ENCODE measurements at places on chromosomes 16 and 17.

DNA sequence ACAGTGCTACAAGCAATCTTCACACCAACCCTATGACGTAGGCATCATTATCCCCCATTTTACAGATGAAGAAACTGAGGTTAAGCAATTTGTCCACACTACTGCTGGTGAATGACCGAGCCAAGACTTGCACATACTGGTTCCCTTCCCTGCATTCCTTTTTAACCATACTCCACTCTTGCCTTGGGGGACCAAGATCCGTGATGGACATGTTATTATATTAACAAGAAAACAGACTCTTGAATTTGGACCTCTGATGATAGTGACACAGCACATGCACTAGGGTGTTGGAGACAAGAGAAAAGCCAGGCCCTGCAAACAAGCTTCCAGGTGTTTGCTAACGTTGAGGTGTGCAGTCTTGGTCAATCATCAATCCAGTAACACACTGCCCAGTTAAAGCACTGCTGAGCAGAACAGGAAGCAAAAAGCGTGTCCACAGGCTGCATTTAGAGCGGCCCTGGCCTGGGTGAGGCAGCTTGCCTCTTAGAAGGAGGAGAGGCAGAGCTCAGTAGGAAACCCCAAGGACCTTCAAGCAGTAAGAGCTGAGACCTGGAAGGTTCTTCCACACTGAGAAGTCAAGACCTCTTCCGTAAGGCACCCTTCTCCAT is 36.7 kb downstream of the HNF1B start:
- DNase-seq: no peak

DNA sequence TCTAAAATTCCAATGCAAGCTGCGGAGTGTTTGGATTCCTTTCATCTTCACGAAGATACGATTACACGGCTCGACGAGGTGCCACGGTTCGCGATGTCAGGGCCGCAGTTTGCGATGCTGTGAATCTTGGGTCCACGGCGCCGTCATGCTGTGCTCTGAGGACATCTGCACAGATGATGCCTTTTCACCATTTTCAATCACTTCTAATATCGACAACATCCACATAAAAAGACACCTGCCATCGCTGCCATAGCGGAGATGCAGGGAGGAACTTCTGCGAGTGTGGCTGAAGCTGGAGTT is 6.8 kb upstream of the APRT start:
- DNase-seq: no peak

DNA sequence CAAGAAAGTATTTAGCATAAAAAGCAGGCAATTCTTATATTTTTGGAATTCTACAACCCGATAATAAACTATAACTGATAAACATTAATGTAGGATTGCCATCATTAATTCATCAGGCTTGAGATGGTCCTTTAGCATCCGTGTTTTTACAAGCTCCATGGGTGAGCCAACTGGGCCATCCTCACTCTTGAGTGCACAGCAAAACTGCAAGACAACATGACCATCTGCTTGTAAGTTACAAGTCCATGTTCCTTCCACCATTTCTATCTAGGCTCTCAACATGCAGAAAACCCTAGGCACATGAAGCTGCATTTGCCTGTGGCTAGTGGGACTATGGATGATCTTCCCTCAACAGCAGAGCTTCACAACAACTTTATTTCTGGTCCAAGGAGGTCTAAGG is 40.1 kb downstream of the ADAMTS18 start:
- DNase-seq: no peak

DNA sequence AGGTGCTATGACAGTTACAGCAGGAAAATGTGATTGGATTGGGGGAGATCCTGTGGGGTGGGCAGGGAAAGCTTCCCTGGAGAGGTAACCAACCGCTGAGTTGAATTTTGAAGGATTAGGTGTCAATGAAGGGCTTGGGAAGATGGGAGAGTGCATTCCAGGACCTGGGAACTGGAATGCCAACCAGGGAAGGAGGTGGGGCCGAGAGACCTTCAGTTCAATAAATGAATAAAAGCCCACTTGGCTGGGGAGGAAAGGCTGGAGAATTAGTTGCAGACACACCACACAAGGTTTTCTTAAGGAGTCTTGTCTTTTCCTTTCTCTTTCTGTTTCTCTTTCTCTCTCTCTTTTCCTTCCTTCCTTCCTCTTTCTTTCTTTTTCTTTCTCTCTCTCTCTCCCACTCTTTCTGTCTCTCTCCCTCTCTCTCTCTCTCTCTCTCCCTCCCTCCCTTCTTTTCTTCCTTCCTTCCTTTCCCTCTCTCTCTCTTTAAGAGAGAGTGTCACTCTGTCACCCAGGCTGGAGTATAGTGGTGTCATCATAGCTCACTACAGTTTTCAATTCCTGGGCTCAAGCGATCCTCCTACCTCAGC is 3.3 kb downstream of the USP43 start:
- no peak for DNase-seq

GRCh38 chr16:2470603-2471015 is 488 bp upstream of the NTN3 start:
- no peak for DNase-seq

- no peak for DNase-seq
Measured at GRCh38 chr17:75557852-75558665, 29.5 kb upstream of the MYO15B start.

GRCh38 chr17:30556374-30557332 is 79.4 kb downstream of the GOSR1 start:
- no peak for DNase-seq

DNA sequence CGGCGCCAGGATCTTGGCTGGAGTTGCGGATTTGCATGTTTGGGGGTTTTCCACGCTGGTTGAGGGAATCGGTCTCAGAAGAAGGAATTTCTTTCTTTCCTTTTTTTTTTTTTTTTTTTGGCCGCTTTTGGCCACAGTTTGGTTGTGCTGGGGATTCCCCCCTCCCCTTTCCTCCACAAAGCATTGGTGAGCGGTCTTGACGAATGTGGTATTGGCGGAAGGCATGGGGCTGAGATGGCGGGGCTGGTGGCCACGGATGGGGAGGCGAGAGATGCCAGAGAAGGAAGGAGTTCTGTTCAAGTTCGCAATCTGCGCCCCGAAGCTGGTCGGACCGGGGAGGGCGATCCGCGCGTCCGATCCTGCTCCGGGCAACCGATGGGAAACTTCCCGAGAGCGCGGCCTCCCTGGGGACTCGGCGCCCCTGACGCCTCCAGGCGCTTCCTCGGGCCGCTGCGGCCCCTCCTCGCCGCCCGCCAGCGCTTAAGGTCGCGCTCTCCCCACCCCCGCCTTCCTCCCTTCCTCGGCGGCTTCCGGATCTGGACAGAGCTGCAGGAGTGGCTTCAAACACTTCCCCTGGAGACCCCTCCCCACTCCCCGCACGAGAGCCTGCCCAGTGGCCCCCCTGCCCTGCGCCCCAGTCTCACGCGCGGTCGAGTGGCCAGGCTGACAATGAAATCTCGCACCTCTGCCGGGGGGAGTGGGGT is 43.2 kb downstream of the RAI1 start:
- peak; percentile 41 for DNase-seq

- no peak for DNase-seq
Measured at GRCh38 chr16:25931473-25932035, 239.8 kb downstream of the HS3ST4 start.

DNA sequence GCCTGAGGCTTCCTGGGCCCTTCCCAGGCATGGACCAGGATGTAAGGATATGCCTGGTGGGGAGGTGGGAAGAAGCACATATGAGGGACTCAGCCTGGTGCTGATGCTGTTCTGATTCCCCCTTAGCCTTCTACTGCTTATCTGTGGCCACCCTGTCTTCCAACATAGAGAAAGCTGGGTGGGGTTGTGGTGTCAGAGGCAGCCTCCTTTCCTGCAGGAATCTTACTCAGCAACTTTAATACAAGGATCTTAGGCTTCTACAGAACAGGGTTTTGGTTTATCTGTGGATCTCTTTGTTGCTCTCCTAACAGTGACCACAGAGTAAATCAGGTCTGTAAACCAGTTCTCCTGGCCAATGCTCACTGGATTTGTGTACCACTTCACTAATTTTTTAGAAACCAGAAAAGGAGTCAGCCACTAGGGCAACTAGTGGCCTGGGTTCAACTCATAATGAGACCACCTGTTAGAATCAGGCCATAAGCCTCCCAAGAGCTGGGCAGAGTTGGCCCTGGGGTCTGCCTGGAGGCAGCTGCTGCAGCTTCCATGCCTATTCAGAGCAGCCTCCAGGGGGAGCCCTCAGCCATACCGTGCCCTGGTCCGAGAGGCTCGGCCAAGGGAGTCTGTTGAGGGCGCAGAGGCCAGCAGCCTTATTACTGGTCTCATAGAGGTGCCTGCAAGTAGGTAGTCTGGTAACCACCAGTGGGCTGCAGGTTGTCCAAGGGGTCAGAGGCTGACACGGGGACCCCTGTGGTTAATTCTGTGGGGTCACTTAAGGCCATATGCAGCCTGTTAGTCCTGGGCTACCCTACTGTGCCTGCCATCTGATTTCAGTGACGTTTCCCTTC is 7.1 kb downstream of the HAS3 start:
- no peak for DNase-seq

DNA sequence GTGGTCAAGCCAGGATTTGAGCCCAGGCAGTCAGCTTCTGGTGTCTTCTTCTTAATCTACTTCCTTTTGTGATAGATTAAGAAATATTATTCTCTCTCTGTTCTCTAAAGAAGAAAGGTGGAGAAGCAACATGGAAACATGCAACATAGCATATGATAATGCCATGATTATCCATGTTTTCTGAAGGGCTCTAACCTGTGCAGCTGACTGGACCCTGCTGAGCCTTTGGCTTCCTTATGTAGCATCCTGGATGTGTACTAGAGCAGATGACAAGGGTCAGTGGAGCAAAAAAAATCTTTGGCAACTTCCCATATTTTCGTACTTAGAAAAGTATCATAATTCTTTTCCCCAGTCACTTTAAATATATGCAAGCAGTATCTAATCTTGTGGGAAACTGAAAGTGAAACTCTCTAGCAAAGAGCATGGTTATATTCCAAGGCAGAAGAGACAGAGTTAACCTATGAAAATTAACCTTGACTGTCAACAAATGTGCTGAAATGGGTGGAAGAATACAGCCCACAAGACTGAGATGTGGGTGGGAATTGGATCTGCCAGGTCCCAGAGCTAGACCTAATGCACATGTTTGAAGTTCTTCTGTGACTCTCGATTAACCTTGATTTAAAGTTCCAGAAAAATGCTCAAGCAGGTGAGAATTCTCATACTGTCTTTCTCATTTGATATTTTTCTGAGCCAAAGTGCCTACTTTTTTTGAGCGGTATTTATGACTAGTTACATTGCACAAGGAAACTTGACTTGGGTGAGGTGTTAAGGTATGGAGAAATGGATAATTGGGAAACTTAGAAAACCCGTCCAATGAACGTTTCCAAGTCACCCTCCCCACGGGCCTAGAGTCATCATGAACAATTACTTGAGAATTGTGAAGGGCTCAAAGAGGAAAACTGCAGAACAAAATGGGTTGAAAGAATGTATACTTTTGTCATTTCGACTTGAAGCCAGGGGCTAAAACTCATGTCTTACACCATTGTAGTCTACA is 248.6 kb downstream of the FTO start:
- DNase-seq: no peak

DNA sequence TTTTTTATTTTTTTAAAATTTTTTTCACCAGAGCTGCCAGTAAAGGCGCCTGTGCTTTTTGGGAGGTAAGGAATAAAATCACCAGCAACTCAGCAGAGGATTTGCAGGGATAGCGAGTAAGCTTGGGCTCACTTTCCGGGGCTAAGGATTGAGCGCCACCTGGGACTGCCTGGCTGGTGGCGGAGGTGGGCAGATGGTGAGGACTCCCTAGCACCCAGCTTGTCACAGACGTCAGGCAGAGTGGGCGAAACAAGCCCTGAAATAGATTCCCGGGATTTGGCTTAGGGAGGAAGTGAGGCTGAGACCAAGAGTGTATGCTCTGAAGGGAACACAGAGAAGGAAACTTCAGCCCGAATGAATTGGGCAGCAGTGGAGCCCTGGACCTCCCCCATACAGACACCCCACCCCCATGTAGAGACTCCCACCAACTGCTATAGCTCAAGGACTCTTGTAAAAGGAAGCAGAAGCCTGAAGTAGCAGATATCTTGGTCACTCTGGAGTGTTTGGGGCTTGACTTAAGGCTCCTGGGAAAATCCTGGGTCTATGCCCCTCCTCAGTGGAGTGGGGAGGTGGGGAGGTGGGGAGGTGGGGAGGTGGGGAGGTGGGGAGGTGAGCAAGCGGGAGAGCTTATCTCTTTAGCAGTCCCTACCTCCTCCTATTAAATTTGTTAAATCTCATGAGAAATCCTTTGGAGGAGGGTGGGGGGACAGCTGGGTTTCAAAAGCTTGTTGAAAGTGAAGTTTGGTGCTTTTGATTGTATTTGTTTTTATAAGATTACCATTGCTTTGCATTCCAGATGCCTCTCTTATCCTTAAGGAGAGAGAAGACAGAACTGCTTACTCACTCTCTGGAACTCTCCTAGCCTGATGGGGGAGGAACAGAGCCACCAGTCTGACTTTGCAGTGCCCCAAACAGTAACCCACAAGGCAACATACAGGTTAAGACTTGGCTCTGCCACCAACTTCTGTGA is 8.2 kb downstream of the ARL4D start:
- no peak for DNase-seq

DNA sequence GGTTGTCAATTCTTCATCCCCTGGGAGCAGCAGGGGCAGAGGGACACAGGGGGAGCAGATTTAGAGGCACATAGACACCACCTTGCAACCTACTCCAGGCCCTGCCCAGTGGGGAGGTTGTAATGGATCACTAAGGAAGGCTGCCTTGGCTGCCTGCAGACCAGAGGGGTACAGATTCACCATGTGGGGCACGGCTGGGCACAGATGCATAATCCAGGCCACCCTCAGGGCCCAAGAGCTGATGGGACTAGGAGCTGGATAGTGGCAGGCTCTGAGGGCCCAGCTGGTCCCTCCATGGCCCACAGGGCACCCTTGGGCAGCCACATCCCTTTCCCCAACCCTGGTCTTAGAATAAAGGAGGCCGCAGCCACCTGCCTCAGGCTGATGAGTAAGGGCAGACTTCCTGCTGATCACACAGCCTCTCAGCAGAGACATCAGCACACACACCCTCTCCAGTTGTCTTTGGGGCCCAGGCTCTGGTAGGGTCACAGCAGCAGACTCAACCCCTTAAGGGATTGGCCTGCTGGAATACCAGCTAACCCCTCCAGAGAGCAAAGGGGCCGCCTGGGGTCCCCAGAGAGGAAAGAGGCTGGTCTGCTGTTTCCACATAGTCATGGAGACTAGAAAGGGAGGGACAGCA is 224.9 kb downstream of the GSG1L start:
- no peak for DNase-seq

- DNase-seq: peak; percentile 83
Measured at GRCh38 chr16:88558457-88559442, 11.5 kb upstream of the ZC3H18 start.

DNA sequence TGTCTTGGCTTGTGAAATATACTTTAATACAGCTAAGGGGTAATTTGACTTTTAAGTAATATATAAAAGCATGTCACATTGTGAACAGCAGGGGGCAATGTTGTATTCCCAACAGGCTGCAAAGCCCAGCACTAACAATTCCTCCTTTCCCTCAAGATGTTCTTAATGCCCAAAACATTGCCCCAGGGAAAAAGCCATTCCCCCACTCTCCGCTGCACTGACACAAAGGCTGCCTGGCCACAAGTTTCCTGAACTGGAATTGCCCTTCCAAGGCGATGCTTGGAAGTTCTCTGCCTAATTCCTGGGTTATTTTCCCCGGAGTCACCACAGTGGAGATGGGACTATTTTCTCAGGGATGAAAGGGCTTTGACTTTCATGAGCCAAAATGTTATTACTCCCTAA is 27.2 kb downstream of the CLEC16A start:
- DNase-seq: peak; percentile 83

All from hindlimb muscle (tissue), 1 donor.